Stimulated activated CD8-positive, alpha-beta memory T cell treated with anti-CD3 and anti-CD28 coated beads, Interleukin-4, amount 100 ng/mL, for 1 hour (primary cell): ENCODE measurements at places on chromosomes 5 and 9.

- DNase-seq: no peak
These were observed 452.0 kb downstream of the DMAC1 start for GRCh38 chr9:7347556-7347955.

- no peak for DNase-seq
These were observed 71.3 kb upstream of the OLFM1 start for GRCh38 chr9:135016037-135016640.

GRCh38 chr5:163943546-163943945, 438.1 kb downstream of the MAT2B start:
- DNase-seq: no peak

- no peak for DNase-seq
These were observed 12.0 kb downstream of the CTNNAL1 start for GRCh38 chr9:109001275-109001676.

- DNase-seq: no peak
These were observed 470.7 kb upstream of the GRIN3A start for GRCh38 chr9:102209176-102209575.

GRCh38 chr9:84152204-84152603, 171.6 kb downstream of the RMI1 start:
- DNase-seq: no peak

- no peak for DNase-seq
These were observed 68.9 kb downstream of the PRDM6 start for GRCh38 chr5:123157791-123158581.

- no peak for DNase-seq
These were observed 44.1 kb upstream of the RXRA start for GRCh38 chr9:134282138-134282650.

GRCh38 chr5:2194949-2195348, 312.2 kb upstream of the IRX4 start:
- DNase-seq: no peak

- no peak for DNase-seq
These were observed 578.4 kb downstream of the CDK5RAP2 start for GRCh38 chr9:120001536-120001935.

- no peak for DNase-seq
These were observed 27.2 kb upstream of the MED10 start for GRCh38 chr5:6405591-6405990.

GRCh38 chr5:124599028-124599973, 147.1 kb downstream of the ZNF608 start:
- no peak for DNase-seq
